ENCODE measurements at places on chromosomes 7 and 10.
A peak's percentile ranks its signal among the peaks of the same experiment; 100 is the strongest.

- no peak for DNase-seq
These were observed 103.8 kb upstream of the LANCL2 start for GRCh38 chr7:55261386-55261770.

DNA sequence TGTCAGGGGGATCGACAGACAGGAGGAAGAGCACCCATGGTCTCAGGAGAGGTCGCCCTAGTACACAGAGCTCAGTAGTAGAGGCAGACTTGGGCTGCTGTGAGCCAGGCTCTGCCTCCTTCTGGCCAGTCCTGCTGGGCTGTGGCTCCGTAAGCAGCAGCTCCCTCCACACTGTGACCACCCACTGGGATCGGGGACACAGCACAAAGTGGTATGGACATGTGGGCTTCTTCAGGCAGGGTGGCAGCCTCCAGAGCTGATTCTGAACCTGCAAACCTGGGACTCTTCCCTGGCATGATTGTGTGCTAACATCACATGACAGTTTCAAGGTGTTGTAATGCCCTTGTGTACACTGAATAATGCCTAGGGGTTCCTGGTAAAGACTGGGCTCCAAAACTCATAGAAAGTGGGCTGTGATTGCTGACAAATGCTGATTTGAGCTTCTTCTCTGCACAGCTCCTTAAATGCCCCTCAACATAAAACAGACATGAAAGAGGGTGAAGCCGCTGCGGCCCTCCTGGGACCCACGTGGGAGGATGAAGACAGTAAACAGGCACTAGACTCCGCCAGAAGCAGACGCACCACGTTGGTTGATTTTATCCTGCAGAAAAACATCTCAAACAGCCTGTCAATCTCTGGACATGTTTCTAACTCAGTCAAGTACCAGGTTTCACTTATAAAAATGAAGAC, 76.7 kb downstream of the GPR26 start:
- DNase-seq: no peak

DNA sequence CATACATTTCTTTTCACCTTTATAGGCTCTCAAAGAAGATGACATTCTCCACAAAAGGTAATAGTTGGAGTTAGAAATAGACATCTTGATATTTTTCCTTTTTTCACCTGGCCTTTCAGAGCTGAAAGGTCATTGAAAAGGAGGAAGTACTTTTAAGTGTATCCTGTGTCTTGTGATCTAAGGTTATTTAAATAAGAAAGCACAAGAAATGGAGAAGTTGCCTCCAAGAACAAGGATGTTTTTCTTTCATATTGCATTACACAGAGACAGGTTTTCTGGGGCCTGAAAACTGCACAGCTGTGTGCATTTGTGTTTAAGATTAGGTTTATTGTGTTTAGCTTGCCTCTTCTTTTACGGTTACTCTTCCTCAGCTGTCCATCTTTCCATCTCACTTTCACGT, 103.4 kb upstream of the SEMA3D start:
- DNase-seq: no peak

- no peak for DNase-seq
These were observed 105.0 kb downstream of the TRIM24 start for GRCh38 chr7:138565071-138565450.

DNA sequence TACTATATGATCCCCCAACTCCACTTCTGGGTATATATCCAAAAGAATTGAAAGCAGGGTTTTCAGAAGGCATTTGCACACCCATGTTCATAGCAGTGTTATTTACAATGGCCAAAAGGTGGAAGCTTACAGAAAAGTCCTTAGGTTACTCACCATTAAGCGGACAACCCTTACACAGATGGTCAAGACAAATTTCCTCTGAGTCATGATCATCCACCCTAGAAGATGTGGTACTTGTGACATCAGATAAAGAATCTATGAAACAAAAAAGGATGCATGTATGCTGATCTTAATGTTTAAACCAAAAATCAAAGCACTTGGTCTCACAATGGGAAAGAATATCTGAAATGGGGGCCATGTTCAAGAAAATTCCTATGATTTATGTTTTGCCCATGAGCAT, 31.1 kb downstream of the ZC3HAV1 start:
- DNase-seq: peak; percentile 62

DNA sequence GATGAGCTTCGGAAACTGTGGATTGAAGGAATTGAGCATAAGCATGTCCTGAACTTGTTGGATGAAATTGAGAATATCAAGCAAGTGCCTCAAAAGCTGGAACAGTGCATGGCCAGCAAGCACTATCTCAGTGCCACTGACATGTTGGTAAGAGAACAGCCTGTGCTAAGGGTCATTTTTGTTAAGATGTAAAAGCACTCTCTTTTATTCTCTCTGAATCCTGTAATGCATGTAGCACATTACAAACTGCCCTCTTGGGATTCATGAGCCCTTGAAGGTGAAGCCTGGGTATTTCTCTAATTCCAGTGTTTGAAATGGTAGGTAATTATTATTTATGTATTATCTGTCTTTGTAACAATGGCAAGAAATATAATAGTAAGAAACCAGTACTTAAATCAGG, 36.1 kb downstream of the EXOC4 start:
- DNase-seq: no peak

- DNase-seq: no peak
These were observed 102.3 kb downstream of the HECTD2 start for GRCh38 chr10:91512458-91512857.

GRCh38 chr7:30915005-30915601, 3.5 kb downstream of the AQP1 start:
- DNase-seq: peak; percentile 64

- no peak for DNase-seq
These were observed 64.0 kb downstream of the DMBT1 start for GRCh38 chr10:122624546-122624945.

- peak; percentile 81 for DNase-seq
These were observed 127.9 kb upstream of the PRSS58 start for GRCh38 chr7:142385491-142386340.

- DNase-seq: peak; percentile 65
These were observed 1.1 kb downstream of the TRRAP start for GRCh38 chr7:98879198-98879978.

DNA sequence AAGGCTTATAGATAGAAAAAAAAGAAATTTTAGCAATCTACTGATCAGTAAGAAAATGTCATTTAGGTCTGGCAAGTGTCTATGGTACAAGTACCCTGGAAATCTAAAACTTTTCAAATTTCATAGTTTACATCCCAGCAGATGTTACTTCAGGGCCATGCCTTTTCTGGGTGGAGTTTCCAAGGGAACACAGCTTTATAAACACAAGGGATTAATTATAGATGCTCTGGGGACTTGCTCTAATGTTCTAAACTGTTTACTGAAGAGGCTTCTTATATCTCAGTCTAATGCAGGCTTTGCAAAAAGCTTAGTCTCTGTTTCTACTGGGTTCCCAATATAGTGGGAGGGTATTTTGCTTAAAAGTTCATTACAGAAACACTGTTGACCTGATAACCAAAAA, 3.1 kb downstream of the CD36 start:
- peak; percentile 33 for DNase-seq

GRCh38 chr10:71390921-71391690, 5.6 kb upstream of the CDH23 start:
- DNase-seq: no peak

DNA sequence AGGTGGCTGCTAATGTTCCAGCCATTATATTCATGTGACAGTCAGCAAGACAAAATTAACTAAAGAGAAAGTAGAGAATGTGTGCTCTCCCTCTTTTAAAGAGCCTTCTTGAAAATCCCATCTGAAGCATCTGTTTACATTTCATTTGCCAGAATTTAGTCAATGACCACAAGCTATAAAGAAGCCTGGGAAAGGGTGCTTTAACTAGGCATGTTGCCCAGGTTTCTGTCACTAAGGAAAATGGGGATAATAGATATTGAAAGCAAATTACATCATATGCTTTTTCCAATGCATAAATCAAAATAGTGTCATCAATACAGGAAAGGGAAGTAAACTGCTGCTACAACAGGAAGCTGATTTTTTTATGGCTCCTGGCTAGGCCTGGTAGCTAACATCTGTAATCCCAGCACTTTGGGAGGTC, 67.7 kb downstream of the ELAPOR2 start:
- no peak for DNase-seq

GRCh38 chr7:84822941-84823510, 363.8 kb downstream of the SEMA3D start:
- DNase-seq: no peak

DNA sequence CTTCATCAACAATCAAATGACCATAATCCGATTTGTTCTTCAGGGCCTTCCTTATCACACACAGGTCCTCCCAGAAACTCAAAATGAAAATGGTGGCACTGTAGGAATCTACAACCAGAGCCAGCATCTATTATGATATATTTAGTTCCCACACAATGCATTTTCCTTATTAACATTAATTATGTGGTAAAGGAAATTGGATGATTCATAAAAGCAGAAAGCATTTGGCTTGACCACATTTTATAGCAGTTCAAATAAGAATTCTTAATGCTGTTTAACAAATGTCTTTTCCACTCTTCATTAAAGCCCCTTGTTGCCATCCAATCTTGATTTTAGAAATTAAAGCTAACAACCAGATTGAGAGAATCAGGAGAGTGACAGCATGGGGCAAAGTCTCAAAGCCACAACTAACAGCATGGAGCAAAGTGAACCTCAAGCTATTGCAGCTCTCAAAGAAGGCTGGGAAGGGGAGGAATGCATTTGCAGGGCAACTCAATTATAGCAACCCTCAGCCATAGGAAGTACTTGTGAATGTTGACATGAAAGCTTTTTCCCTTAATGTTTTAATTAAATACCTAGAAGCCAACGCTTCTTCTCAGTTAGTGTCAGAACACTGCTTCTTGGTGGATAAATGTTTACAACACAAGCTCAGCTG, 549.1 kb downstream of the NXPH1 start:
- DNase-seq: no peak

GRCh38 chr10:77405771-77406241, 231.8 kb downstream of the KCNMA1 start:
- DNase-seq: peak; percentile 85

DNA sequence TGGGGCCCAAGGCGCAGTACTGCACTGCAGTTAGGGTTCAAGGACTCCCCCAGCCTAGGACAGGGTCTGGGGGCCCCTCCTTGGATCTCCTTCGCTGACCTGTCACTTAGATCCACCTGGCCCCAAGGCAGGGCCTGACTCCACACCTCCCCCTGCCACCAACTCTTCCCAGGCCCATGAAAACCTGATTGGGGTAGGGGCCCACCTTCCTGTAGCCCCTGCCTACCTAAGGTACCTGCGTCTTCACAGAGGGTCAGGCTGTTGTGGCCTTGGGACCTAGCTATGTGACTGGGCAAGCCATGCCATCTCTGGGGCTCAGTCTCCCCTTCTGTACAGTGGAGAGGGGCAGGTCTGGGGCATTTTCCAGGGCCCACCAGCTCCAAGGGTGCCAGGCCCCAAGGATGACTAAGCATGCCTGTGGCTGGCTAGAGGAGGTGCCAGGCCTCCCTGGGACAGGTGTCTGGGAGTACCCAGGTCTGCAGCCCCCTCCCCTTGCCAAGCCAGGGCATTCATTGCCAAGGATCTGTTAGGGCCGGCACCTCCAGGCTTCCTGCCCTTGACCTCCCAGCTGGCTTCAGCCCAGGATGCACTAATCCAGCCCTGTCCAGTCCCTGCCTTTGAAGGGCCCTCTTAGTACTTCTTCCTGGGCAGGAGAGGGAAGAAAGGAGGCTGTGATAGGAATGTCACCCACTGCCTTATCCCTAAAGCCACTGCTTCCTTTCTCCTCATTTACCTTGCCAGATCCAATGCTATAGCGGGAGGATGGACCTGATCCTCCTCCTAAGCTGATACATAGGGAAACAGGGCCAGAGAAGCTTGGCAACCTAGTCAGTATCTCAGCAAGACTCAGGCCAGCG, 1.3 kb downstream of the LIMK1 start:
- DNase-seq: no peak

DNA sequence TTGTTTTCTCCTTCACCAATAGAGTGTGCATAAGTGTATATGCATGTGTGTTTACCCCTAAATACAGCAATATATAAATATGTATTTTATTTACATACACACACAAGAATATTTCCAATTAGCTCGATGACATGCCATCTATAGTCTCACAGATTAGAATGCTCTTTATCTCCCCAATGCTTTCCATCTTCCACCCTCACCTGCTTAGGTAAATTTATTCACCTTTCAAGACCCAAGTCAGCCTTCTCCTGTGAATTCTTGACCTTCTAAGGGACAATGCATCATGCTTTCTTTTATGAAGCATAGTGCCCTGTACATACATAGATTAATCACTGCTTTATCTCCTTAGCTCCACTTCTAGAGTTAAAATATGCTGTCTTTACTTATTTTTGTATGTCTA, 49.7 kb downstream of the SEMA3A start:
- no peak for DNase-seq

- no peak for DNase-seq
These were observed 70.4 kb downstream of the AKR1B1 start for GRCh38 chr7:134388336-134389019.

GRCh38 chr7:100563809-100564400, 9.8 kb downstream of the SAP25 start:
- peak; percentile 74 for DNase-seq

DNA sequence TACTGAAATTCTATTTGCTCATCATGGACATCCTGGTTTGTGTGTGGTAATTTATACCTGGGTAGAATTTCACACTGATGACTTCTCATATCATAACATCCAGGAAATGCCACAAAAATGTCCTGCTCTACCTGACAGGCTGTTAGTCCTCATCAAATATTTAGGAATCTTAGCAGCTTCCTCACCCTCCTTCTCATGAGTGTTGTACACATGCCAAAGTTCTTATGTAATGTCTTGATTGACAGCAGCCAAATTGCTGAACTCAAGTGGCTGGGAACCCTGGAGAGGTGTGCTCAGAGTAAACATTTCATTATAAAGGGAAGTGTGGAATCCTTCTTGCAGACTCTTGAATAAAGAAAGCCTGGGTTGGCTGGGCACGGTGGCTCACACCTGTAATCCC, 8.9 kb downstream of the EEPD1 start:
- no peak for DNase-seq

- no peak for DNase-seq
These were observed 24.5 kb upstream of the WAC start for GRCh38 chr10:28508304-28508925.

GRCh38 chr10:69939061-69939460, 113.6 kb upstream of the MACROH2A2 start:
- DNase-seq: no peak

DNA sequence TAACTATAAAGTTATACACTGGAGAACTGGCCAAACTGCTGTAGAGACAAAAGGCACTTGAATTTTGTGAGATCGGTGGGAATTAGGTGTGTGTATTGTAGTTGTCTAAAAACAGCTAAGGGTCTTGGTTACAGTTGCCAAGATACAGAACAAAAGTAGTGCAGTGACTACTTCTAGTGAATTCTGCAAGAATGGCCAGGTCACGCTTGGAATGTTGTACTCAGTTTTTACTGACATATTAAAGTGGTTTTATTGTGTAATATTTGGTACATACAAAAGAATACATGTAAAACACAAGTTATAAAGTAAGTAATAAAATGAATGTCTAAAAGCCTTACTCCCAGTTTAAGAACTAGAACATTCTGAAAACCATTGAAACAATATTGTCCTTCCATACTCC, 42.4 kb downstream of the PRPF18 start:
- DNase-seq: no peak

GRCh38 chr7:22962775-22963350, 51.1 kb downstream of the HYCC1 start:
- no peak for DNase-seq

Data from GM23248 (cell line).